ENCODE measurements at places on chromosomes 16 and 17.

DNA sequence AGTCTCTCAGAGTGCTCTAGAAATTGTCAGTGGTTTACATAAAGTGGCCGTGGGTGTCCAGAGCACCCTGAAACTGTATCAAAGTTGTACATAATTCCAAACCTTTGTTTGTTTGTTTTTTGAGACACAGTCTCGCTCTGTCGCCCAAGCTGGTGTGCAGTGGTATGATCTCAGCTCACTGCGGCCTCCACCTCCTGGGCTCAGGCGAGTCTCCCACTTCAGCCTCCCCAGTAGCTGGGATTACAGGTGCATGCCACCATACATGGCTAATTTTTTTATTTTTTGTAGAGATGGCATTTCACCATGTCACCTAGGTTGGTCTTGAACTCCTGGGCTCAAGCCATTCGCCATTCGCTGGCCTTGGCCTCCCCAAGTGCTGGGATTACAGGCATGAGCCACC, 24.3 kb upstream of the ADGRG1 start:
- no peak for DNase-seq

- no peak for DNase-seq
Measured at GRCh38 chr16:72970656-72971055, 77.3 kb downstream of the ZFHX3 start.

- DNase-seq = no peak
Measured at GRCh38 chr16:15639061-15639568, 3.8 kb downstream of the MARF1 start.

DNA sequence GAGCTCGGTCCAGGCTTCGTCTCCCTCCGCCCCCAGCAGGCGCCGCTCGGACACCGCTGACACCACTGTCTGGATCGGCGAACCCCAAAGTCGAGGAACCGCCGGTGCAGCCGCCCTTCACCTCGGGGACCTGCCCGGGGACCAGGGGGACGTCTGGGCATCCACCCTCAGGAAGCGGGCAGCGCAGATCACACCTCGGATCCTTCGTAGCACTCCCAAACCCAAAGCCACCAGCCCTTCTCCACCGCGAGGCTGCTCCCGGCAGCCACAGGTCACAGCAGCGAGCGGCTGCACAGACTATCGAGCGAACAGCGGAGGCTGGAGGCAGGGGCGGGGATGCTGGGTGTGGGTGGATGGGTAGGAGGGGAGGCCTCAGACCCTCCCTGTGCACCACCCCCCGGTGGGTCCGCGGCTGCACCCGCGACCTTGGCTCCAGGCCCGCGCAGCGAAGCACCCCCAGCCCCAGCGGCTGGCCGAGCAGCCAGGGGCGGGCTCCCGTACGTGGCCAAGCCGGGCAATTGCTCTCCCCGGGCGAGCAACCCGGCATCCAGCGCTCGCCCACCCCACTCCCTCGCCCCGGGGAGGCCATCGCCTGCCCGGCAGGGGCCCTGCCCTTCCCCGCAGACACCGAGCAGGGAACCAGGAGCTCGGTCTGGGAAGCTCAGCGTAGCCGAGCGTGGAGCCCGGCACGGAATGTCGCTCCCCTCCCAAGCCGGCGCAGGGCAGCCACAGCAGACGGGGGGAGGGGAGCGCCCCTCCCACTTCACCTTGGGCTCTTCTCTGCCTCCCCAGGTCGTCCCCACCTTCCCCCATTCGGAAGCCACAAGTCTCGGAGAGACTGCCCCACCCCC, 1.0 kb downstream of the SDK2 start:
- DNase-seq = no peak

- DNase-seq = no peak
Measured at GRCh38 chr17:32688221-32688620, 188.7 kb downstream of the MYO1D start.

DNA sequence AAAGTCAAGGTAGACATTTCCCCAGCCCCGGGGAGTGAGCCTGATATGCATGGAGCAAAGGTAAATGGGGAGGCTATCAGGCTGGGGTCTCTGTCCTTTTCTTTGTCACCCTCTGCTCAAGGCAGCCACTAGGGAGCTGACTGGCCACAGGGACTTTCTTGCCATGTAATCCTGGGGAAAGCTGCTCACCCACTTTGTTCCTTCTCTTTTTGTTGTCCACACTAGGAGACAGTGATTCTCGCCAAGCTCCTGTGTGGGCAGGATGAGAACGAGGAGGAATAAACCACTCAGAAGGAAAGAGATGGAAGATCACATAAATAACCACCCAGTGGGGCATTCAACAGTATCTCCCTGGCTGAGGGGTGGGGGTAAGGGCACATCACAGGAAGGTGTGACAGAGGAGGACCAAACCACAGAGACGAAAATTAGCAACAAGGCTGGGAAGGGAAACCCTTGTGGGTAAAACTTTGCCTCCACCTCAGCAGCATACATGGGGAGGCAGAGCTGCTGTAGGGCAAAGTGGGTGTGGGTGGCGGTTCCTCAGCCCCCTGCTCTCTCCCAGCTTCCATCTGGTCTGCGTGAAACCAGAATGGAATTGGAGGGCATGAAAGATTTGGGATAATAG, 26.2 kb upstream of the CCL1 start:
- no peak for DNase-seq

DNA sequence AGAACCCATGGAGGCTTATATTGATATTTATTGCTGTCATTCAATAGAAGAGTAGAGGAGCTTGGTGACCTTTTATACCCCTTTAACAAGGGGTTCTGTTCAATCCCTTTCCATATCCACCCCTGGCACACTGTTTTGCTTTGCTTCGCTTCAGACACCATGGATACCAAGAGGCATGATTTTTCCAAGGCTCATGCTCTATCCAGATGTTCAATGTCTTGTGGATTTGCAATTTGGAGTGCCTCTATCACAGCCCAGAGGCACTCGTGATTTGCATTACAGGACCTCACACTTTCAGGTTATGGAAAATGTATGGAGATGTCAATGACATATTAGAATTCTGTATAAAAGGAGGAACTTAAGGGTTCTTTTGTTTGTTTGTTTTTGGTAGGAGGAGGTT, 21.5 kb downstream of the CFAP20 start:
- no peak for DNase-seq

- DNase-seq = no peak
Measured at GRCh38 chr16:66346221-66346620, 20.3 kb upstream of the CDH5 start.

- no peak for DNase-seq
Measured at GRCh38 chr17:39658760-39659159, 6.4 kb upstream of the TCAP start.

DNA sequence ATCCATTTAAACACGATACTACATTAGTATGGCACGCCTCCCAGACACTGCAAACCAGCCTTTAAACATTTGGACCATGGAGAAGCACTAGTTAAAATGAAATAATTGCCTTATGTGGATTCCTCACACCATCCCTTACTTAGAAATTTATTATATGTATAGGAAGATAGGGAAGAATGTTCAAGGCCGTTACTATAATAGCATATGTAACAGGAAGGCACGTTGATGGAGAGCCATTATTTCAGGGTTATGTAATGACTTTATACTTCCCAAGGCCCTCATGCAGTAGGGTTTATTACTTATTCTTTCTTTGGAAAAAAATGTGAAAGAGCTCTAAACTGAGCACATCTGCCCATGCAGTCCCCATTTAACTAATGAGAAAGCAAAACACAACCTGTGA, 96.6 kb upstream of the CACNG5 start:
- no peak for DNase-seq

GRCh38 chr17:50818921-50819657, 16.3 kb upstream of the WFIKKN2 start:
- no peak for DNase-seq

GRCh38 chr16:27703121-27703520, 153.2 kb downstream of the KATNIP start:
- no peak for DNase-seq

- DNase-seq = no peak
Measured at GRCh38 chr16:57991551-57992059, 8.9 kb downstream of the ZNF319 start.

DNA sequence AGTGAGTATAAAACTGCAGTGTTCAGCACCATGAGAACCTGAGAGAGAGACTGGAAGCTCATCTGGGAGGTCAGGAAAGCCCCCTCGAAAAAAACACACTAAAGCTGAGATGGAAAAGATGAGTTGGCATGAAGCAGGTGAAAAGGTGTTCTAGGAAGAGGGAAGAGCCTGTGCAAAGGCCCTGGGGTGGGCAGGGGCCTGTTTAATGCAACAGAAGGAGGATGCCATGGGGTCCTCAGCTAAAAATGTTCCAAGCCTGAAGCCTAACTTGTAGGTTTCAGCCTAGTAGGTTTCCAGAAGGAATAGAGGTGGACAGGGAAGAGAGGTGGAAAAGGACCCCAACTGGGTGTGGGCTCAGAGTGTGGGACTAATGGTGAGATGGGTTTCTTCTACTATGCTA, 242.3 kb upstream of the ZFHX3 start:
- DNase-seq = no peak

DNA sequence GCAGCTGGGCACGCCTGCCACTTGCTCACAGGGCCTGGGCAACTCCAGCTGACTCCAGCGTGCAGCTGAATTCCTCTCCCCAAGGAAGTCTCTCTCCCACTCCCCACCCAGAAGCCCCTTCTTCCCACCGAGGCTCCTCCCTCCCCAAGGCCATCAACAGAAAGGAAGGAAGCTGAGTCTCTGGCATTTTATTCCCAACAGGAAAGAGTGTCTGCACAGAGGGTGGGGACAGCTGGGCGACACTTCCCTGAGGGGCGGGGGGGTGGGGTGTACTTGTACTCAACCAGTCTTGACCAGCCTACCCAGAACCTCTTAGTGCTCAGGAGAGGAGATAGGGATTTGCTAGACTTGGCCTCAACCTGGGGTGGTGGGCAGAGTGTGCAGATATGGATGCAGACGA, at the start of gene EXOC3L1:
EXOC3L1 (minus strand) TSS at position 96 of the 400 bp plus-strand sequence. CDS start 460 bp downstream, outside the sequence.
- no peak for DNase-seq

DNA sequence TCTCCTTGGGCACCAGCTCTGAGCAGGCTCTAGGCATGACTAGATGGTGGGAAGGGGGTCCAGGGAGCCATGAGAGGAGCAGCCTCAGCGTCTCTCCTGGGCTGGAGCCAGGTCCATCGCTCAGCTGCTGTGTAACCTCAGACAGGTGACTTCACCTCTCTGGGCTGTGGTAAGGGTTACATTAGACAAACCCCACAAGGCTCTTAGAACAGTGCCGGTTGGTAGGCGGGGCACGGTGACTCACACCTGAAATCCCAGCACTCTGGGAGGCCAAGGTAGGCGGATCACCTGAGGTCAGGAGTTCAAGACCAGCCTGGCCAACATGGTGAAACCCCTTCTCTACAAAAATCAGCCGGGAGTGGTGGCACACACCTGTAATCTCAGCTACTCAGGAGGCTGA, 18.1 kb upstream of the NPTX1 start:
- DNase-seq = no peak

GRCh38 chr17:13475574-13476223, 126.0 kb downstream of the HS3ST3A1 start:
- no peak for DNase-seq

DNA sequence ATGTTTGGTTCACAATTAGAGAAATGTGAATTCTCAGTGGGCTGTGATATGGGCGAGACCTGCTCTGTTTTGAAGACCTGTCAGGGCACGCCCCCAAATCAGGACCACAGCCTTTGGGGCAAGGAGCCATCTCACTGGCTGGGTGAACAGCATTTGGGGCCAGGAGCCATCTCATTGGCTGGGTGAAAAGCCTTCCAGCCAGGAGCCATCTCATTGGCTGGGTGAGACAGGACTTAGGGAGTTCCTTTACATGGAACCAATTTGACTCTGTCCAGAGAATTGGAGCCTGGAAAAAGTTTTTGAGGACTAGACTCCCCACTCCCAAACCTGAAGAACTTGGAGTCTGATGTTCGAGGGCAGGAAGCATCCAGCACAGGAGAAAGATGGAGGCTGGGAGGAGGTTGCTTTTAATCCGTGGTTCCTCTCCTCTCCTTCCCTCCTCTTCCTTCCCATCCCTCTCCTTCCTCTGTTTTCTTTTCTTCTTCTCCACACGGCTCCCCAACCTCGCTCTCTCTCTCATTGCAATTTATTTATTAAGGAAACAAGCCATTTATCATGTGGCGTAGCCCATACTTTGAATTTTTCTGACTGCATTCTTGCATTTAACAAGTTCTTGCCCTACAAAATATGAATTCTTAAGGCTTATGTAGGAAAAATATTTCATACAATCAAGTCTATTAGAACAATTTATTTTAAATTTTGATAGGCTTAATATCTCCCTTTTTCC, 19.7 kb downstream of the FOXL1 start:
- no peak for DNase-seq

- DNase-seq = no peak
Measured at GRCh38 chr17:66002063-66002585, 189.8 kb downstream of the CEP112 start.

- no peak for DNase-seq
Measured at GRCh38 chr16:12260647-12261262, 284.2 kb downstream of the SNX29 start.

DNA sequence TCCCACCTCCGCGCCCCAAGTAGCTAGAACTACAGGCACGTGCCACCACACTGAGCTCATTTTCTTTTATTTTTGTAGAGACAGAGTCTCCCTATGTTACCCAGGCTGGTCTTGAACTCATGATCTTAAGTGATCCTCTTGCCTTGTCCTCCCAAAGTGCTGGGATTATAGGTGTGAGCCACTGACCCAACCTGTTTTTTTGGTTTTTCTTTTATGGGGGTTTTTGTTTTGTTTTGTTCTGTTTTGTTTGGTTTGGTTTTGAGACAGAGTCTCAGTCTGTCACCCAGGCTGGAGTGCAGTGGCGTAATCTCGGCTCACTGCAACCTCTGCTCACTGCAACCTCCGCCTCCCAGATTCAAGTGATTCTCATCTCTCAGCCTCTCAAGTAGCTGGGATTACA, 16.4 kb downstream of the GID4 start:
- no peak for DNase-seq

DNA sequence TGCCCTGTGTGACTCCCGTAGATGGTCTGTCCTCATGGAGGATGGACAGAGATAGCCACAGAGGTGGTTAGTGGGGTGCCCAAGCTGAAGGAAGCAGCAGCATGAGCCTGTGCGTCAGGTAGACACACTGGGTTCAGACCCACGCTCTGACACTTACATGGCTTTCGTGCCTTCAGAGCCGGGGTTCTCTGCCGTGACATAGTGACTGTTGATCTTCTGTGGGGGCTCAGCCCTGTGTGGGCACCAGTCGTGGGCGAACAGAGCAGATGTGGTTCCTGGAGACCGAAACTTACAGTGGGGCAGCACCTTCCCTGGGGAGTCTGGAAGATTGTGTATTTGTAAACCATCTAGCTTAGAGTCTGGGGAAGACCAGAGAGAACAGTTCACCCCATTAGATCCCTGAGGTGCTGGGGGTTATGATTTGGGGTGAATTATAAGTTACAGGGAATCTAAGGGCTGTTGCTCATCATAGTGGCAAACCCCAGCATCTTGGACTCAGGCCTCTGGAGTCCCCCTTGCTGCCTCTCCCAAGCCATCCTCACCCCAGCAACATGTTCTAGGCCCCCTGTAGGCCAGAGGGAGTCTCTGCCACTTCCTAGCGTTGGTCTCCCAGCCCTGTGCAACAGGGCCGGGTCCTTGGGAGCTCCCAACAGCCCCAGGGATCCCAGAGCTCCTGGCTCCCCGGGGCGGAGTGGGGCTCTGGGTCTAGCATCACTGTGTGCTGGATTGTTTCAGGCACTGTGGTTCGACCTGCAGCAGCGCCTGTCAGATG, 28.6 kb downstream of the NECAB2 start:
- DNase-seq = no peak

Measured in left renal pelvis (tissue), 4 donors.